ENCODE measurements at places on chromosomes 3 and 15. TPM values are rescaled to one million over a fixed set of nuclear protein-coding genes. Genes with fewer than 3 reads are reported as not detected.

DNA sequence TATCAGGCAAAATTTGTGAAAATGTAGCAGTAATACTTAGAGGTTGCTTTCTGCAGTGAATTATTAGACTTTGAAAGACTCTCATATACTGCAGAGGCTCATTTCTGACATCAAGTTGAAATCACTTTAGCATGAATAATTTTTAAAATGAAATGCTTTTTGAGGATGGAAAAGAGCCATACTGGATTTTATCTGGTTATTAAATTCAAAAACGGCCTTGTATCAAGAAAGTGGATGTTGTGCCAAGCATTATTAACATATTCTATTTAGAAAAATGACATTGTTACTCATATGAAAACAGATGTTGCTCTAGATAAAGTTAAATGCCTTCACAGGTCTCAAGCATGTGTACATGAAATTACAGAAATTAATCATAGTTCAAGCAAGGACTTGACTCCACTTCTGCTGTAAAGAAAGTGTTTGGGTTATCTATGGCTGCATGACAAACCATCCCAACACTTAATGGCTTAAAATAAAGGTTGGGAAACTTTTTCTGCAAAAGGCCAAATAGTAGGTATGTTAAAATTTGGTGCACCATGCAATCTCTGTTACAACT lies 64.5 kb upstream of the ZNF280D start:
- no peak for DNase-seq

The ATP10A gene
- 24.0 TPM for total RNA-seq

DNA sequence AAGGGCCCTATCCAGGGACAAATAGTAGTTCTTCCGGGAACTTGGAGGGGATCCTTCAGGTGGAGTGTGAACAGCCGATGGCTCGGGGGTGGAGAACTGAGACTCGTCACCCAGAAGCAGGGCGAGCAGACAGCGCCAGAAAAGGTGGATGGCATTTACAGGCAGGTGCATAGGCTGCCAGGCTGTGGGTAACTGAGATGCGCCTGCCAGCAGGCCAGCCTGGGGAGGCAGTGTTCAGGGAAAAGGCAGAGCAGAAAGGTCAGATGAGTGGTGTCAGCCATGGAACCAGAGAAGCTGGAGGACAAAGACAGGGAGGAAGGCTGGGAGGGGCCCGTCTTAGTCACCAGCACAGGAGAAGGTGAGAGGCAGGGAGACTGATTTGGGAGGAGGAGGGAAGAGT lies 53.0 kb upstream of the SEC22A start:
- no peak for DNase-seq

DNA sequence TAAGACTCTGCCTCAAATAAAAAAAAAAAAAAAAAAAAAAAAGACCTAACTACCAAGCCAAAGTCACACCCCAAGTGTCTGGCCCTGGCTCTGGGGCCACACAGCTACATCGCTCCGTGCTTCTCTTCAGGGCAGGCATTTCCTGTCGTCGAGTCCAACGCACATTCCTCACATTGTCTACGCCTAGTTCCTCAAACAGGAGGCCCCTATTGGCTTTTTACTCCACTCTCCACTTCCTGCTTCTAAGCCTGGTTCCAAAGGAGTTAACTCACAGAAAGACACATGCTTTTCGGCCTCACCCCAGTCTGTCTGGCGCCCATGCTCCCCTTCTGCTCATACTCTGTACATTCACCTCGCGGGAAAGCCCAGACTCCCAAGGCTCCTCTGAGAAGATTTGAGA lies 28.8 kb downstream of the KNG1 start:
- no peak for DNase-seq

- no peak for DNase-seq
These were observed 33.4 kb downstream of the MAGEF1 start for GRCh38 chr3:184678317-184679055.

GRCh38 chr3:112767177-112767576 lies 79.5 kb downstream of the CD200R1L start:
- DNase-seq, result no peak

The TSEN2 gene
- total RNA-seq, result 30.3 TPM

The SLC28A1 gene
- not detected for total RNA-seq

- DNase-seq, result no peak
These were observed 244.4 kb downstream of the CHST2 start for GRCh38 chr3:143363949-143364348.

- no peak for DNase-seq
These were observed 2.9 kb downstream of the PLXND1 start for GRCh38 chr3:129603561-129603942.

The FOXP1 gene
- 142 TPM for total RNA-seq

The AP3B2 gene
- 0.16 TPM for total RNA-seq

DNA sequence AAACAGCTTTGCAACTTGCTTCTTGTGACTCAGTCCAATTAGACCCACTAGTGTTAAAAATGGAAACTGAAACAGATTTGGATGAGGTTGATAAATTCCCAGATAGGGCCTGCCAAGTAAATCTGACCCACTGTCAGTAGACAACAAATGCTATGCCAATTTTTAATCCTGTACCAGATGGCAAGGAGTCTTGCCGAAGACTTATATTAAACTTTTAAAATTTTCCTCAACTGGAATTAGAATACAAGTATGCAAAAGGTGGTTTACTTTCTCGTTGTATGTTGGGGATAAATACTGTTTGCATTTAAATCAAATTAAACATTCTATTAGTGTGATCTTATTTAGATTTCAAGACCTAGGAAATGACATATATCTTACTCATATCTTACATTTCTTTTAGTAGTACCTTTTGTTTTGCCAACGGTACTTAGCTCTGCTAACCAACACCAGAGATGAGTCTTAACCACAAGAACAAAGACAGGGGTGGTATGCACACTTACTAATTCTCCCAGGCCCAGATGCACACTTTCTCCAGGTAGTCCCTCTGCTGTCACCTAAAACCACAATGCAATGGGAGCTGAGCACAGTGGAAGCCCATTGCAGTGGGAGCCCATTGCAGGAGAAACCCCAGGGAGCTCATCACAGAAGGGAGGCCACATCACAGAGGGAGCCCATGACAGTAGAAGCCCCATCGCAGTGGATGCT lies 77.8 kb downstream of the WWTR1 start:
- no peak for DNase-seq

DNA sequence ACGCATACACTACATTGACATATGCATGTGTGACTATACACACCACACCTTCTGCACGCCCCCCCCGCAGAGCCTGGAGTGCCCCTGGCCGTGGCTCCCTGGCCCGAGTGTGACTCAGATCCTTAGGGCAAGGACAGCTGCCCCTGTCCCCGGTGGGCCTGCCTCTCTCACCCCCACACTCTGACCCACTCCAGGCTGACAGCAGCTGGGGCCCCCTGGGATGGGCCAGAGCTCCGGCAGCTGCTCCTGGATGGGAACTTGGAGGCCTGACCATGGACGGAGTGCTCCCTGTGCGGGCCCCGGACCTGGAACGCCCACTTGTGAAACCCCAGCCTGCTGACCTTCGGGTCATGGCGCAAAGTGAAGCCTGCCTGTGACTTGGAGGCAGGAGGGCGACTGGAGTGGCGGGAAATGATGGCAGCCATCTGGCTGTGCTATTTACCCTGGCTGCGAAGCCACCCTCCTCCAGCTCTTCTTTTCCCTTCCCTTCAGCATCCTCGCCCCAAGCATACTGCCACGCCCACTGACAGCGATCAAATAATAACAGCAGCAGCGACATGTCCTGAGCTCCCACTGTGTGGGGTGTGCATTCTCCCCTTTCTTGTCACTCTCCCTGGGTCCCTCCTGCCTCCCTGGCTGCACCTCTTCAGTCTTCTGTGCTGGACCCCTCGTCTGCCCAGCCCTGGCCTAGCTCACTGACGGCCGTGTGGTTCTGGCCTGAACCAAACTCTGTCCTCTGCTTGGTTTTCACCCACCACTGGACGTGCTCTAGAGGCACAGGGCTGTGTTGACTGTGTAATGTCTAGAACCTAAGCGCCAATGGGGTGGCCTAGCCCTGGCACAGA lies 90.7 kb upstream of the MEF2A start:
- no peak for DNase-seq

The ERICH6 gene
- total RNA-seq, result 0.39 TPM

Data from CD8-positive, alpha-beta memory T cell (primary cell).